ENCODE measurements at places on chromosomes 5 and 9. TPM values are rescaled to one million over a fixed set of nuclear protein-coding genes. Genes with fewer than 3 reads are reported as not detected.

GRCh38 chr9:87792831-87793288, 66.9 kb downstream of the CTSL start:
- DNase-seq = peak; percentile 49

CDC20B gene
- not detected for total RNA-seq

GRM6 gene
- total RNA-seq = not detected

DNA sequence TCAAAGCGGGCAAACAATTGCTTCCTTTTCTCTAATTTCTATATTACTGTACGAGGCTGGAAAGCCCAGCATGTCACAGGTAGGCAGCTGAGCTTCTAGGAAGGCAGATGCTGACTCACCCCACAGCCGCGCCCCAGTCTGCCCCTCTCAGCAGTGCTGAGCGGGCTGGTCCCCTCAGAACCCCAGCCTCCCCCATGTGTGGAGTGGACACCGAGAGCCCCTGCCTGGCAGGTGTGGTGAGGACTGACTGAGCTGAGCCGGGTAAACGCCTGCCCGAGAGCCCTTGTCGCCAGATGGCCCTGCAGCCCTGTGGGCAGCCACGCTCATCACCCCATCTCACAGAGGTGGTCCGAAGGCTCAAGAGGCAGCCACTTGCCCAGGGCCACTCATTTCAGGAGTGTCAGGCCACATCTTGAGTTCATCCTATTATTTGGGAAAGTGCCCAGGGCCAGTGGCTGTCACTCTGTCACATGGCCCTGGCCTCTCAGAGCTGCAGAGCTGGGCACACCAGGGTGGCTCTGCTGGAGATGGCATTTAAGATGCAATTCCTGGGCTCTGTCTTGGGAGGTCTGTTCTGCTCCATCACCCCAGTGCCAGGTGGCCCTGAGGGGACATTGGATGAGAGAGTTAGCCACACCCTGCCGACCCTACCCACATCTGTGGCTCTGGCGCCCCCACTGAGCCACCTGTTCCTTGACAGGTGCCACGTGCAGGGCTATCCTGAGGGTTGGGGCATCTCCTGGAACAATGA, 12.4 kb downstream of the CARD19 start:
- no peak for DNase-seq

SPINK1 gene
- total RNA-seq = 1.1 TPM

DNA sequence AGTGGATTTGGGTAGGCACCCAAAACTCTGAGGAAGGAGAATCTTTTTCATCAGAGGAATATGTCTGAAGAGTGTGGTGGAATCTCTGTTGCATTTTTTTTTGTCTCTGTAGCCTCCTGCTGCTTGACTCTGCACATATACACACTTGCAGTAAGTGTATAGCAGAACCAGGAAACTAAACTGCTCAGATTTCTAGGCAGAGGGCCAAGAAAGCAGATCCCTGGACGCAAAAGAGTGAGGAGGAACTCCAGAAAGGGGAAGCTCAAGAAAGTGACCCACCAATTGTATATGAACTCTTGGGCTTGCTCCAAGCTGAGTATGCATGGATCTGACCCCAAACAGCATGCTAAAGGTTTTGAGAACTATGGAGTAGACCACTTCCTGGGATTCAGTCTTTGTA, 181.8 kb downstream of the GADD45G start:
- DNase-seq = no peak

INSYN2B gene
- total RNA-seq = not detected

GRCh38 chr9:114122136-114123027, 23.3 kb upstream of the KIF12 start:
- DNase-seq = no peak
